Upper lobe of left lung (tissue), 6 donors: ENCODE measurements at places on chromosomes 4 and X. TPM values are rescaled to one million over a fixed set of nuclear protein-coding genes. Genes with fewer than 3 reads are reported as not detected.

DNA sequence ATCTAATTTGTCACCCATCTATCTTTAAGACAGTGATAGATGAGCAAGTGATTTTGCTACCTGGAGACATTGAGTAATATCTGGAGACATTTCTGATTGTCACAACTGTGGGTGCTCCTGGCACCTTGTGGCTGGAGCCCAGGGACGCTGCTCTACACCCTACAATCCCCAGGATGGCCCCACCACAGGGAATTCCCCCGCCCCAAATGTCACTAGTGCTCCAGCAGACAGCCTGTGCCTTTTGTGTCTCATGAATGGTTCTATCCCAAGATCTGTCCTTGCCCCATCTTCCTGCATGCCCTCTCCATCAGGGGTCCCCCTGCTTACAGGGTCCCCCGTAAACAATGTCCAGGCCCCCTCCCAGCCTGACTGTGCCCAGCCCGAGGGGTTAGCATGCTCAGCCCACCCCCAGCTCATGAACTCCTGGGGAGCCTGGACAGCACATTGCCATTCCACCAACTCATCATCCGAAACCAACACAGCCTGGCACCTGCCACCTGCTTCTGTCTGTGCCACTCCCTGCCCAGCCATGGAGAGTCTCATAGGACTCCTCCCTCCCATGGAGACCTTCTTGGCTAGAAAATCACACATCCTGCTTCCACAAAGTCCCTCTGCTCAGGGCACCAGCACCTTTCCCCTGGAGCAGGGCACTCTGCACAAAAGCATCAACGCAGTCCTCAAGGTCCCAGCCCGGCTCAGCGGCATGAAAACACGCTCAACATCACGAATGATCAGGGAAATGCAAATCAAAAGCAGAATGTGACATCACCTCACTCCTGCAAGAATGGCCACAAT lies 5.7 kb downstream of the P2RY8 start:
- H3K4me1 ChIP-seq = no peaks in the 10 kb centered on the region
- H3K27ac ChIP-seq = no peak overlapping the region
- H3K27me3 ChIP-seq = no peaks in the 10 kb centered on the region
- H3K36me3 ChIP-seq = no peaks in the 10 kb centered on the region
- no peak for DNase-seq

BEX2 gene
- total RNA-seq = 36.0 TPM

DCHS2 gene
- total RNA-seq = not detected

- no peaks in the 10 kb centered on the region for H3K27me3 ChIP-seq
- DNase-seq = no peak
- no peaks in the 10 kb centered on the region for H3K4me1 ChIP-seq
- no peak overlapping the region for H3K4me3 ChIP-seq
These were observed 516.8 kb downstream of the CFAP47 start for GRCh38 chrX:36436361-36436760.

DNA sequence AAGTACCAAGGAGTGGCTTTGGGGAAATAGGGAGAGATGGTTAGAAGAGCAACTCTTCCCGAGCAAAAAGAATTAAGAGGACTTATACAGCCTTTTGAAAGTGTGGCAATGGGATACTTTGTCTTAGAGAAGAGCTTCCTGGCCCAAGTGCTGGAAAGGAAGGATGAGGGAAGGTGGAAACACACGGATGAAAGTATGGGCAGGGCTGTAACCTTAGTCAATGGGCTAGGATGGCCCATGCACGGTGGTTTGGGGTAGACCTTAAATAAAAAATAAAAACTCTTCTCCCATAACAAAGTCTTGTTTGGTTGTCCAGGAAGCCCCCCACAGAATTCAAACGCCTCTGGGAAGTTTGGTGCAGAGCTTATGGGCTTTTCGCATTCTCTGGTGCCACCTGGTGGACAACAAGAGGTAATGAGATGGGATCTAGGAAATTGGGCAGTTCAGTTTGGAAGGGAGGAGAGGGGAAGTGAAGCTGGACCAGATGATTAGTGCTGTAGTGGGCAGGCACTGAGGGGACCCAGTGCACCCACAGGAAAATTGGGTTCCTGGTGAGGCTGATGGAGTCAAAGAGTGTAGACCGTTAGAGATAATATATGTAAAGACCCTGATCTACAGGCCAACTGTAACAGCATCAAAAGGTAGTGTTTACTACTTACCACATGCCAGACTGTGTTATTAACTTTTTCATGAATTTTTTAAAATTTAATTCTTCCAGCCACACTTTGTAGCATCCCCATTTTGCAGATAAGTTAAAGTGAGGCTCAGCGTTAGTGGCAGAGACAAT lies 13.8 kb upstream of the ENOX2 start:
- H3K4me1 ChIP-seq = no peaks in the 10 kb centered on the region
- no peak for DNase-seq
- H3K27ac ChIP-seq = no peak overlapping the region

MAGEA1 gene
- total RNA-seq = not detected

DNA sequence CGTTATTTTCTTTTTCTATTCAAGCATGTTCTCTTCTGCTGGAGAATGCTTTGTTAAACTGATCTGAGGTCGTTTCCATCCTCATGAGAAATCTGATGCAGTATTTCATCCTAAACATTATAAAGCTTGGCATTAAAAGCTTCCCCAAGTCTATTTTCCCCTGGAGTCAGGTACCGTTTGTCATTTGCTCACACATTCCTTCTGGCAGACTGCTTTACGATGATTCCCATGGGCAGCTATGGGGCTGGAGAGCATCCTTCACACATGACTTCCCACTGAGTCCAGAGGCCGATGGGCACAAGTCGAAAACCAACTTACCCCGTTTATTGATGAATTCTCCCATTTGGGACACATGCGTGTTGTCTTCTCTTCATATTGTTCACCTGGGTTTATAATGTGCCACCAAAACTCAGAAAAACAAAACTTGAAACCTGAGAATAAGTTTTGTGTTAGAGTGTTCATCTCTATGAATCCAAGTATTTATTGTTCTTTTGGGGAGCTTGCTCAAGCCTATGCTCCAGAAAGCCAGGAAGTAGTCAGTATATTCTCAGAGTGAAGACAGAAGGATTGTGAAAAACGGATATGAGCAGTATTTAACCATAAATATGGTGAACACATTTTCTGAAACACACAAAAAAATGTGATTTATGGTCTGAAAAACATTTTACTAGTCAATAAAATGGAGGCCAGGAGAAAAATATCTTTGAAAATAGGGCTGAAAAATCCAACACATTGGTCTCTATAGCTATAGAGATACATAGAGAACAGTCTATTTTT lies 298.8 kb upstream of the NOCT start:
- DNase-seq = no peak
- H3K36me3 ChIP-seq = no peaks in the 10 kb centered on the region
- H3K27me3 ChIP-seq = no peaks in the 10 kb centered on the region
- H3K4me1 ChIP-seq = no peaks in the 10 kb centered on the region
- H3K4me3 ChIP-seq = no peak overlapping the region
- no peak overlapping the region for H3K27ac ChIP-seq

GRCh38 chr4:149708513-149709130 lies 107.0 kb downstream of the IQCM start:
- H3K27me3 ChIP-seq = no peaks in the 10 kb centered on the region
- H3K4me1 ChIP-seq = no peaks in the 10 kb centered on the region
- H3K27ac ChIP-seq = no peak overlapping the region
- H3K36me3 ChIP-seq = no peaks in the 10 kb centered on the region
- DNase-seq = no peak

- H3K27ac ChIP-seq = no peak overlapping the region
- H3K27me3 ChIP-seq = no peaks in the 10 kb centered on the region
- peak; percentile 54 for DNase-seq
- no peak overlapping the region for H3K4me3 ChIP-seq
These were observed 2.2 kb downstream of the PDE6B start for GRCh38 chr4:627347-628125.

- H3K4me1 ChIP-seq = no peaks in the 10 kb centered on the region
- no peak overlapping the region for H3K4me3 ChIP-seq
- H3K27ac ChIP-seq = no peak overlapping the region
- peaks cover 66% of the 10 kb centered on the region for H3K36me3 ChIP-seq
- H3K27me3 ChIP-seq = no peaks in the 10 kb centered on the region
These were observed 24.2 kb downstream of the NKX1-1 start for GRCh38 chr4:1381944-1382541.

DNA sequence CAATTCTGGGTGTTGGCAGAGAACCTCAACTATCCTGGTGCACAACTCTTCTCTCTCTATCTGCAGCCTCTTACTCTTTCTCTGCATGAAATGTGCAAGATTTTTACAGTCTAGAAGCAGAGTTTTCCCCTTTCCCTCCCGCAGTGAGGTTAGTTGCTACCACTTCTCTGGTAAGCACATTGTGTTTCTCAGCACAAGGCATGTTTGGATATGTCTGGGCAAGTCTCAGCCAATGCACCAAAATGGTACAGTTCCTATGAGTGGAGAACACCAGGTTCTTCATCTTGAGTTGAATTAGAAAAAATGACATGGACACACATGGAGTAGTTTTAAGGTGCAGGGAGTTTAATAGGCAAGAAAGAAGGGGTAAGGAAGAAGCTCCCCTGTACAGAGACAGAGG lies 187.0 kb downstream of the CCNG2 start:
- no peaks in the 10 kb centered on the region for H3K4me1 ChIP-seq
- H3K27me3 ChIP-seq = no peaks in the 10 kb centered on the region
- no peak overlapping the region for H3K4me3 ChIP-seq
- no peak overlapping the region for H3K27ac ChIP-seq
- H3K36me3 ChIP-seq = no peaks in the 10 kb centered on the region
- DNase-seq = no peak

- peak; percentile 39 for DNase-seq
- H3K27ac ChIP-seq = no peak overlapping the region
- H3K27me3 ChIP-seq = no peaks in the 10 kb centered on the region
- H3K4me1 ChIP-seq = no peaks in the 10 kb centered on the region
- no peak overlapping the region for H3K4me3 ChIP-seq
These were observed 7.8 kb upstream of the PIGA start for GRCh38 chrX:15343075-15343476.

GRCh38 chrX:136185401-136186022 lies 38.2 kb downstream of the FHL1 start:
- H3K36me3 ChIP-seq = no peaks in the 10 kb centered on the region
- DNase-seq = no peak
- peaks cover 18% of the 10 kb centered on the region for H3K4me1 ChIP-seq
- H3K27me3 ChIP-seq = no peaks in the 10 kb centered on the region
- H3K27ac ChIP-seq = no peak overlapping the region
